ENCODE measurements at places on chromosomes 4 and X.

GRCh38 chr4:43348591-43348990 is 456.1 kb downstream of the GRXCR1 start:
- DNase-seq = no peak

DNA sequence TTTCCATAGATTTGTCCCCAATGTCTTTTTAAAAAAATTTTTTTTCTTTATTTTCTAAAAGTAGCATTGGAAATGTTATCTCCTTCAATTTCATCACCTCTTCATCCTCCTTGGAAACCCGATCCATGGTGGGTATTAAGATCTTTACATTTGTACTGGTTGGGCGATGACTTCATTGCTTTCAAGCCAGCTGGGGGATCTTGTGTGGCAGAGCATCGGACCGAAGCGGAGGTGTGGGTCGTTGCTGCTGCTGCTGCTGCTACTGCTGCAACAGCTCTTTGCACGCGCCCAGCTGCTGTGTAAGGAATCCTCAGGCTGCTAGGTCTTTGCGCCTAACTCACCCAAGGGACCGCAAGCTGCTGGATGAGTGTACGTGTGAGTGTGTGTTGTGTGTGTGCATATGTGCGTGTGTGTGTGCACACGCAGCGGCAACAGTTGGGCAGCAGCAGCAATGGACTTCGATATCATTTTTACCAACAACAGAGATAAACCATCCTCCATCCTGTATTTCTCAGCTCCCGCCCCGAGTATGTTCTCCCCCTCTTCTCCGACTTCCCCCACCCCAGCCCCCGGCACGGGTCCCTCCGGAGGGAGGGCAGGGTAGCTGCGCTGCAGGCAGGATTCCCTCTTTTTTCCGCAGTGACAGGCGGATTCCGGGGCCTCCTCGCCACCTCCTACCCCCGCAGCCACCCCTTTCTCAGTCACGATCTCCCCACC is 768 bp upstream of the CDKL5 start:
- DNase-seq = no peak

GRCh38 chr4:4200624-4201023 is 26.1 kb downstream of the OTOP1 start:
- no peak for DNase-seq

- no peak for DNase-seq
Measured at GRCh38 chrX:70338290-70338689, 48.4 kb downstream of the KIF4A start.

DNA sequence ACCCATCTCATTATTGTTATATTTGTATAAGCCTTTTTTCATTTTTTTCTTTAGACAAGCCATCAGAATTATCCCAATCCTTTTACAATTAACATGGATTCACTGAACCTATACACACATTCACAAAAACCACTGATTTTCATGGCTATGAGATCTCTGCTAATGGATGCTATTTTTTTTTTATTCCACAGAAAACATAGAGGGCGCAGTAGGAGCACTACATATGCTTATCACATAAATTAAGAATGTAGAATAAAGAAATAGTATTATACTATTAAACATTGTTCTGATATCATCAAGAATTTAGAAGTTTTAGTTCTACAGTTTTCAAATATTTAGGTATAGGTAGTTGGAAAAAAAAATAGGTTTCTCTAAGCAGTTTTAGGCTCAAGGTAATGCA is 1477.4 kb downstream of the ARAP2 start:
- no peak for DNase-seq

DNA sequence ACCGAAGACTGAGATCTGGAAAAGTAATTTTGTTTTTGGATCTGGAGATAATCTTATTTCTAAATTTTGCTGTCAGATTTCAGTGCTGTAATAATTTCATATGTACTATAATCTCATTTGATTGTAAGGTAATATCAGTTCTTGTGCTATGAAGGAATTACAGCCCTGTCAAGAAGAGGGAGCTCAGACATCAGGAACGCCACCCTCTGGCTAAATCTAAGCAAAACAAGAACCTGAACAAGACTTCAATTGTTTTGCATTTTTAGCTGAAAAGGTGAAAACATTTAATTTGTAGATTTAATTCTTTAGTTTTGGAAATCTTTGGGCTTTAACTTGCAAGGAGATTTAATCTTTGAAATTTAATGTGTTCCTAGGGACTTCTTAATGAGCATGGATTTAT is 525.4 kb upstream of the HS3ST1 start:
- DNase-seq = no peak

GRCh38 chr4:39685990-39686389 is 11.9 kb upstream of the UBE2K start:
- DNase-seq = no peak

DNA sequence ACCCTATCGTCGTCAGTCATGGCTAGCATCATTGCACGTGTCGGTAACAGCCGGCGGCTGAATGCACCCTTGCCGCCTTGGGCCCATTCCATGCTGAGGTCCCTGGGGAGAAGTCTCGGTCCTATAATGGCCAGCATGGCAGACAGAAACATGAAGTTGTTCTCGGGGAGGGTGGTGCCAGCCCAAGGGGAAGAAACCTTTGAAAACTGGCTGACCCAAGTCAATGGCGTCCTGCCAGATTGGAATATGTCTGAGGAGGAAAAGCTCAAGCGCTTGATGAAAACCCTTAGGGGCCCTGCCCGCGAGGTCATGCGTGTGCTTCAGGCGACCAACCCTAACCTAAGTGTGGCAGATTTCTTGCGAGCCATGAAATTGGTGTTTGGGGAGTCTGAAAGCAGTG is 1.6 kb downstream of the ZCCHC12 start:
- no peak for DNase-seq

DNA sequence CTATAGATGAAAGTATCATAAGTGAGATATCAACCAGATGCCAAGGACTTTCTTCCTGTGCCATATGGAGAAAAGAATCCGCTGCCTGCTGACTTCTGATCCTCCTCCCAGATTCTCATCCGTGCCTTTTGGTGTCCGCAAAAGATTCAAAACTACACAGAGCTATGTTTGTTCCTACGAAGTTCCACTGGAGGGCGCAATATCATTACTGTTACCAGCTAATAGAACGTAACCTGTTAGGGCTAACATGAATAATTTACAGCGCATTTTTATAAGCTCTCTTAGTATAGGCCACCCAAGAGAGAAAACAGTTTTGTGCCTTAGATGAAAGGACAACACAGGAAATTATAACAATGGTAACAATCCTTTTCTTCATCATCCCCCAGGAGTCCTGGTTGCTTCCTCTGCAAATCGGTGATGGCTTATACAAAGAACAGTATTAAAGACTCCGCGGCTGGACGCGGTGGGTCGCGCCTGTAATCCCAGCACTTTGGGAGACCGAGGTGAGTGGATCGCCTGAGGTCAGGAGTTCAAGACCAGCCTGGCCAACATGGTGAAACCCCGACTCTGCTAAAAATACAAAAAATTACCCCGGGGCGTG is 22.8 kb upstream of the CENPVL3 start:
- DNase-seq = peak; percentile 57

DNA sequence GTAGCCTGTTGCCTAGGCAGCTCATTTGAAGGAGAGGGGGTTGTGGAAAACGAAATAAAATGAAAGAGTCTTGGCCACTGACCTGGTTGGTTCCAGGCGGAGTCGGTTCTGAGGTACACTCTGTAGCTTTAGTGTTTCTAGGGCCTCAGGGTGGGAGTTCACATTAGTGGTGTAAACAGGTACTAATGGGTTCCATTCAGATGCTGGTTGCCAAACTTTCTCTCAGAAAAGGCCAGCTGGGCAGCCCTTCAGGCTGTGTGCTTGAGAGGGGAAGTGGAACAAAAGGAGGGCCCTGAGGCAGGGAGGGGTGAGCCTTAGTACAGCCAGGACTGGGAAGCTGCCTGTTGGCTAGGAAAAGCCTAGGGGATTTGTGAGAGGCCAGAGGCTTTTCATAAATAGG is 24.8 kb downstream of the NHSL2 start:
- DNase-seq = no peak

GRCh38 chrX:107669261-107669660 is 41.0 kb downstream of the PRPS1 start:
- DNase-seq = no peak

GRCh38 chr4:14877246-14878225 is 124.7 kb upstream of the CPEB2 start:
- no peak for DNase-seq

GRCh38 chr4:161762796-161763195 is 401.0 kb downstream of the FSTL5 start:
- DNase-seq = no peak

DNA sequence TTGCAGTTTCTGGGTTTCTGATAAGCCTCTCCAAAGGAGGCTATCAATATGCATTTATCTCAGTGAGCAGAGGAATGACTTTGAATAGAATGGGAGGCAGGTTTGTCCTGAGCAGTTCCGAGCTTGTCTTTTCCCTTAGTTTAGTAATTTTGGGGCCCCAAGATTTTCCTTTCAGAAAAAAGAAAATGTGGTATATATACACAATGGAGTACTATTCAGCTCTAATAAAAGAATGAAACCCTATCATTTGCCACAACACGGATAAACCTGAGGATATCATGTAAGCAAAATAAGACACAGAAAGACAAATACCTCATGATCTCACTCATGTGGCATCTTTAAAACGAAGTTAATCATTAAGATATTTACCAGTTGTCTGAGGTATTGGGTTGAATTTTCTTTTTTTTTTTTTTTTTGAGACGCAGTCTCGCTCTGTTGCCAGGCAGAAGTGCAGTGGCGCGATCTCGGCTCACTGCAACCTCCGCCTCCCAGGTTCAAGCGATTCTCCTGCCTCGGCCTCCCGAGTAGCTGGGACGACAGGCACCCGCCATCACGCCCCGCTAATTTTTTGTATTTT is 540 bp downstream of the ZNF721 start:
- DNase-seq = no peak
